Activated CD4-positive, alpha-beta T cell treated with anti-CD3 and anti-CD28 coated beads, Interleukin-2, amount 50 U/mL, for 1 hour (primary cell): ENCODE measurements at places on chromosomes 6 and 20.

DNA sequence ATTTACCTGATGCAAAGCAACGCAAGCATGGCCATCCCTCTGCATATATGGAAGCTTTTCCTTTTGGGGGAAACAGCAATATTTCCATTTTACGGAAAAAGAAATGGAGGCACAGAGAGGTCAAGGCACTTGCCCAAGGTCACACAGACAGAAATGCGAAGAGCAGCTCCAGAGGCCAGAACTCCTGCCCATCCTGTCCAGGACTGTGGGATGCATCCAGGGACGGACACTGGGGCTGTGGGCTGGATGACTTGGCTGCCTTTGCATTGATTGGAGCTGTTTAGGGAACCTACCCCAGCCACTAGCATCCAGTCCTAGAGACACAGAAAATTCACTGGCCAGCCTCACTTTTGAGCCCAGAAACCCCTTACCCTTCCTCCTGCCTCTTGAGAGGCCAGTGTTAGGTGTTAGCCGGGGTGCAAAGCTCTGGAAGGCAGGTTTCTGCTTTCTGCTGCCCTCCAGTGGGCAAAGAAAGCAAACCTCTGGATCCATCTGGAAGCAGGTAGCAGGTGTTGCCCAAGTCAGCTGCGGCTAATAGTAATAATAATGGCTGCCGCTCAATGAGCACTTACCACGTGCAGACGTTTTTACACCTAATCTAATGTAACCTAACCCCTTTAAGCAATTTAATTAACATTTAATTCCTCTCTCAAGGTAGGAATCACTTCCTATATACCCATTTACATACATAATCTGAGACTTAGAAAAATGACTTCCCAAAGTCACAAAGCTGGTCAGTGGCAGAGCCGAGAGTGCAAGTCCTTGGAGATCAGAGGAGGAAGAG, 31.7 kb upstream of the CCN5 start:
- peak; percentile 40 for DNase-seq

- DNase-seq, result no peak
Measured at GRCh38 chr6:22149096-22149495, 147.7 kb downstream of the PRL start.

- no peak for DNase-seq
Measured at GRCh38 chr6:156378853-156379252, 398.3 kb upstream of the ARID1B start.

- DNase-seq, result no peak
Measured at GRCh38 chr6:42100029-42100901, 42.2 kb downstream of the C6orf132 start.

DNA sequence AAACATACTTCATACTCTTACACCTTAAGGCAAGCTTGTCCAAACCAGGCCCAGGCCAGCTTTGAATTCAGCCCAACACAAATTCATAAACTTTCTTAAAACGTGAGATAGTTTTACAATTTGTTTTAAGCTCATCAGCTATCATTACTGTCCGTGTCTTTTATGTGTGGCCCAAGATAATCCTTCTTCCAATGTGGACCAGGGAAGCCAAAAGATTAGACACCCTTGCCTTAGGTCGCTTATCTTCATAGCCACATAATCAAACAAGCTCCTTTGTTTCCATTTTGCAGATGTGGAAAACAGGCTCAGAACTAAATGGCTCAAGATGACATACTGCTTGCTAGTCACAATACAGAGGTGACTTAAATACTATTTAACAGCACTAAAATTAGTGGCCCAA, 6.0 kb downstream of the SALL4 start:
- no peak for DNase-seq

DNA sequence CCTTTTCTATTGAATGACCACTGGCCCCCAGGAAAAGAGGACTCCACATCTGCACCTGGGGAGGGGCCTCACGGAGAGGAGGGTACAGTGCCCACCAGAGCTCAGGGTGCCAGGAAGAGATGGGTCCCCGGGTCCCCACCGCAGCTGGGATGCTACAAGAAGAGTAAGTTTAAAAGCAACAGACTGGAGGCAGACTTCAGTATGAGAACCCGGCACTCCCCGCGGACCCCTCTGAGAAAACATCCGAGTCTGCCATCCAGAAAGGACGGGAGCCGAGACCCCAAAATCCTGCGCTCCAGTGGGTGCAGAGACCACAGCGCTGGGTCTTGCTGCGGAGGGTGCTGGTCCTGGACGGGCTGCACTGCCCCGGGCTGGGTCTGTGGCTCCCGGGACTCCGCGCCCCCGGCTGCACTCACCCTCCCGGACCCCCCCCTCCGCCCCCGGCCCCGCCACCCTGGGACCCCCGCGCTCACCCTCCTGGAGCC, 350 bp downstream of the HELZ2 start:
- no peak for DNase-seq

DNA sequence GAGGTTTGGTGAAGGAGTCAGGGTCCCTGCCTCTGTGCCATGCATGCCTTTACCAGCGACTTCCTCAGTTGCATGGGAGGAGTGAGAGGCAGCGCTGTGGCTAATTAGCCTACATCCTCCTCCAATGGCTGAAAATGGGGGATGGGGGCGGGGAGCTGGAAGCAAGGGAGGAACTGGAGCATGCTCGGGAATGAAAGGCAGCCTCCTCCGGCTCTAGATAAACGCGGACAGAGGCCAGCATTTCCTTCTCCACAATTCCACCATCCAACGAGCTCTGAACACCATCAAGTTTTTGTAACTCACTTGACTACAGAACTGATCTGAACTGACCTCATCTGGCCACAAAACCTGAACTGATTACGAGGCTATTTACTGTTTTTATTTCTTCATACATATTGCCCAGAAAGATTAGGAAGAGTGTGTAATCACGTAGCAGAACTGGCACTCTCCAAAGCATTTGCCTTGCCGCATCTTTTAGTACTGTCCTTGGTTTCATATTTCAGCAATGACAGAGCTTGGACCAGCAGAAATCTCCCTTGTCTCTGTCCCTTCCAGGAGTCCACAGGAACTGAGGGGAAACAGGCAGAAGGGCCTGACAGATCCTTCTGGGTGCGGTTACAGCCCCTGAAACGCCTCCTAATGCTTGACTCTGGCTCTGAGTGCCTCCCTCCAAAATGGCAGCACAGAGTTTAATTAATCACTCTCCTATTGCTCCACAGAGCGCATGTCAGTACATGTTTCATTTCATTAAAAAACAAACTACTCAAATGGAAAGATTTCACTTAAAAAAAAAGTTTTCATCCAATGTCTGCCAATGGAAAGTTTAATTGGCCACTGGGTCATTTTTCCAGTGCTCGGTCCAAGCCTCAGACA, 58.2 kb upstream of the TRAF3IP2 start:
- DNase-seq, result no peak

DNA sequence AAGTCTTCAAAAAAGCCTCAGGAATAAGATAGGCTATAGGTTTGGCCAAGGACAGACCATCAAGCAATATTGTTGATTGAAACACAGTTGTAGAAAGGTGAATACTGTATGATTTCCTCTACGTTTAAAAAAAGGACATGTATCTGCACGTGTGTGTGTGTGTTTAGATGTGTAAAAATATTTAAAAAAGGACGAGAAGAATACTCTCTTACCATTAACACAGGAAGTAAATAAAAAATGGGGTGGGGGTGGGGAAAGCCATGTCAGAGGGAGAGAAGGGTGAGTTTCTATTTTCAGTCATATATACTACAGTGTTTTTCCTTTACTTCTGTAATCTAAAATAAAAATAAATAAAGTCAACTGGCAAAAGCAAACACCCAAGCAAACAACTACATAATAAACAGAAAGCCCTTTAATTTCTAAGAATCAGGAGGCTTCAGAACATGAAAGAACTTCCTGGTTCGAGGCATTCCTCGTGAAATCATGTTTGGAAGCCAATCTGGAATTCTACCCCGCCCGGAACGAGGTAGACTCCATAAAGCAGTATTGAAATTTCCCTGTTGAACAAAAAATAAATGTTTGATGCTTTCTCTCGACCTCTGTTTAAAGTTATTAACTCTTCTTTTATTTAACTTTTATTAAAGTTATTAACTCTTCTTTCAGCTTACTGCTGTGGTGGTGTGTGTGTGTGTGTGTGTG, 158.1 kb upstream of the ZNF217 start:
- DNase-seq, result no peak
